ENCODE measurements at places on chromosomes 4 and X.

GRCh38 chr4:132417220-132417619, 731.9 kb upstream of the PCDH10 start:
- DNase-seq = no peak

GRCh38 chrX:17547658-17548057, 172.7 kb downstream of the NHS start:
- DNase-seq = no peak

- DNase-seq = no peak
Observed at GRCh38 chr4:41653523-41653922, 95.0 kb downstream of the PHOX2B start.

- DNase-seq = no peak
Observed at GRCh38 chrX:132955690-132956089, 2.7 kb downstream of the HS6ST2 start.

DNA sequence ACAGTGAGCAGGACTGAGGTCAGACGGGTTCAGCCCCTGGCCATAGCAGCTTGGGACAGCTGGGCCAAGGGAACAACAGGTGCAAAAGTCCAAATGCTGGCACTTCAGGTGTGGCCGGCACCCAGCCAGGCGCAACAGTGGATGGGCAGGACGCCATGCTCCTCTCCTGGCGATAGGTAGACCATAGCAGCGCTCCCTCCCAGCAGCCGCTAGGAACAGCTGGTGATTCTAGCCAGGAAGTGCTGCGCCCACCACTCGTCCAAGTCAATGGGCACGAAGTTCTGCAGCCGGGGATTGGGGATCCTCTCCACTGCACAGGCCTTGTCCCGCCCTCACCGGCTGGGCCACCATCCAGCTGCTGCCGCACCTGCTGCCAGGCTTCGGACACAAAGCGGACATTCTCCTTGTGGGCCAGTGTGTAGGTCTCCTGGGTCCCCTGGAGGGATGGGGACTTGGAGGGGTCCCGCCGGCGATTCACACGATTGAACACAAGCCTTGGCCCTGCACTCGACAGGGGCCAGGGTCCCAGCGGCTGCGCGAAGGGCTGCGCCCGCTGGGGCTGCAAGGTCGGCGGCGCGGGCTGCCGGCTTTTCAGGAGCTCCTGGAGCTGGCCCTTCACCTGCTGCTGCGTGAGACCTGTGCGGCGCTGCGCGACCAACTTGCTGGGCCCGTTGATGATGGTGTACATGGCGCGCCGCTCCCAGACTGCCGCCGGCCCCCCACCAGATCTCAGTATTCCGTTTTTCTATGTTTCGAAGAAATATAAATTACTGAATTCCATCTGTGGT, 227.5 kb upstream of the STK26 start:
- no peak for DNase-seq

DNA sequence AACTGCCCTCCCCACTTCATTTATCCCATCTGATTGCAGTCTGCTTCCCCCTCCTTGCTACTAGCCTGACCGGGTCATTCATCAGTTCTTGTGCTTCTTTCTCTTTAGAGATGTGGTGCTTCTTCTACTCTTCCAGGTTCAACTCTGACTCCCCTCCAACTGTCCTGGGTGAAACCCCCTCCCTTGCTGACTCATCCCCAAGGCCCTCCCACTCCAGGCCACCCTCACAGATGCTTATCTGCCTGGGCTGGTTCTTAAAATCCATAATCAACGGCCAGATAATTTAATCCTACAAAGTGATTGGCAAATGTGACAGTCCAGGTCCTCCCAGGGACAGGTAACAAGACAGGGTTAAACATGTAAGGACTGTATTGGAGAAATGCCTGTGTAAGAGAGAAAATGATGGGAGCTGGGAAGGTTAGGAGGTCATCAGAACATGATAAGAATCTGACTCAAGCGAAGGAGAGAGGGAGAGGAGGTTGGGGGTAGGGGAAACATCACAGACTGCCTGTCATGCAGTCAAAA, 182.8 kb upstream of the C1QTNF7 start:
- no peak for DNase-seq
